Activated CD4-positive, alpha-beta T cell treated with anti-CD3 and anti-CD28 coated beads, Interleukin-2, amount 10 ng/mL, durations not matched to agents 24 days and 14 days (primary cell): ENCODE measurements at places on chromosomes 11 and 22. TPM values are rescaled to one million over a fixed set of nuclear protein-coding genes. Genes with fewer than 3 reads are reported as not detected.

Gene WBP2NL
- 1.3 and 1.4 TPM in 2 replicates for total RNA-seq

Gene DEFB131B
- total RNA-seq: not detected in 2 replicates

Gene IL10RA
- 86.6 and 89.9 TPM in 2 replicates for total RNA-seq

Gene OR52K2
- not detected in 2 replicates for total RNA-seq

Gene GAS2
- 1.4 and 2.0 TPM in 2 replicates for total RNA-seq

Gene CLTCL1
- total RNA-seq: 0.43 and 1.3 TPM in 2 replicates

Gene OR51E2
- not detected in 2 replicates for total RNA-seq

Gene EFCAB6
- total RNA-seq: 0.23 TPM in 1 of 2 replicates, not detected in the other

Gene ISX
- not detected in 2 replicates for total RNA-seq

Gene TRIM48
- not detected in 2 replicates for total RNA-seq
